ENCODE measurements at places on chromosomes 13 and 19. TPM values are rescaled to one million over a fixed set of nuclear protein-coding genes. Genes with fewer than 3 reads are reported as not detected.

GRCh38 chr19:1307320-1307719, 21.6 kb downstream of the EFNA2 start:
- no peak overlapping the region for H3K27ac ChIP-seq
- H3K36me3 ChIP-seq: no peaks in the 10 kb centered on the region
- DNase-seq: no peak
- H3K4me1 ChIP-seq: no peaks in the 10 kb centered on the region
- H3K27me3 ChIP-seq: no peaks in the 10 kb centered on the region

- peak overlapping the region; percentile 24 for H3K27ac ChIP-seq
- no peak overlapping the region for H3K4me3 ChIP-seq
These were observed 4.4 kb downstream of the GADD45GIP1 start for GRCh38 chr19:12952488-12953137.

- no peaks in the 10 kb centered on the region for H3K4me1 ChIP-seq
- H3K27ac ChIP-seq: no peak overlapping the region
- no peak overlapping the region for H3K4me3 ChIP-seq
- DNase-seq: no peak
- H3K36me3 ChIP-seq: no peaks in the 10 kb centered on the region
These were observed 490.0 kb downstream of the GPC6 start for GRCh38 chr13:93716623-93717022.

DNA sequence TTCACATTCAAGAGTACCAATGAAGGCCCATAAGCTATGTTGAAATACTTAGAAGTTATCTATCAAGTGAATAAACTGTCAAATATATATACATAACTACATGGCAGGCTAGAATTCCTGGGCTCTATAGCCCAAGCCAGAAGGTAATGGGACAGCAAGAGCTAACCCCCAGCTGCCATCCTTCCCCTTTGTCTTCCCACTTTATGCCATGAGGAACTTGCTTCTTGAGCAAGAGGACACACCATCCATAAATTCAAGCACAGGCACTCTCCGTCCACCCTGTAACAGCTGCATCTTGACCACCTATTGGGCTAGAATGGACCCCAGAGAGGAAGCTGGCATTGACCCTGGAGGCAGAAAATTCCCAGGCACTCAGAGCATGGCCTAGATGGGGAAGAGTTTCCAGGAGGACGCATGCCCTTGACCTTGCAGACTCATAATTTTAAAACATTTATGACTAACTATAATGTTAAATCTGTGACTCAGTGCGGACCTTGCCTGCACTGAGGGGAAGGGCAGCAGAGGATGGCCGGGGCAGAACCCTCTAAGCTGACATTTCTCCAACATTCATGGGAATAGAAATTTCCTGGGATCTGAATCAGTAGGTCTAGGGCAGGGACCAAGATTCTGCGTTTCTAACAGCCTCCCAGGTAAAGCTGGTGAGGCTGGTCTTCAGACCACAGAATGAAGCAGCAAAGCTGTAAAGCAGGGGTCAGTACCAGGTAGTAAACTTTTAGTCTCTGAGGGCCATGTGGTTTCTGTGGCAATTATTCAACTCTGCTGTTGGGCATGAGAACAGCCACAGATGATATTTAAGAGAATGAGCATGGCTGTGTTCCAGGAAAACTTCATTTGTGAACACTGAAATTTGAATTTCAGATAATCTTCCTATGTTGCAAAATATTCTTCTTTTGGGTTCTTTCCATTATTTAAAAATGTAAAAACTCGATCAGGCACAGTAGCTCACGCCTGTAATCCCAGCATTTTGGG, 71.4 kb upstream of the CLDN10 start:
- no peak overlapping the region for H3K4me3 ChIP-seq
- H3K27ac ChIP-seq: no peak overlapping the region
- DNase-seq: no peak
- H3K4me1 ChIP-seq: no peaks in the 10 kb centered on the region

DNA sequence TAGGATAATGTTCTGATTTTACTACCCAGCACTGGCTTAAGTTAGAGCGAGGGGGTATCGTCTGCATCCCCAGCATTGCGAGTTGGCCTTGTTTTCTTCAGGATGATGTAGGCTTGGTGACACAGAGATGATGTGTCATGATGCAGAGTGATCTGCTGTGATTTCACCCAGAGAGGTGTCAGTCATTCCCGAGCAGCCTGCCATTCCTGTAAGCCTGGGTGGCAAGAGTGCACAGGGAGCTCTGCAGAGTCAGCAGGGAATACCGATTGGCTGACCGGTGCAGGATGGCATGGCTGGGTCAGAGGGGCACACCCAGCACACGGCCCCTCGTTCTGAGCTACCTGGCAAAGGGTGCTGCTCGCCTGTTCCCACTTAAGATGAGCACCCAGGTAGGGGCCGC, 15.8 kb upstream of the GJB6 start:
- H3K36me3 ChIP-seq: no peaks in the 10 kb centered on the region
- DNase-seq: no peak
- H3K4me3 ChIP-seq: no peak overlapping the region
- no peaks in the 10 kb centered on the region for H3K27me3 ChIP-seq
- H3K27ac ChIP-seq: no peak overlapping the region

DNA sequence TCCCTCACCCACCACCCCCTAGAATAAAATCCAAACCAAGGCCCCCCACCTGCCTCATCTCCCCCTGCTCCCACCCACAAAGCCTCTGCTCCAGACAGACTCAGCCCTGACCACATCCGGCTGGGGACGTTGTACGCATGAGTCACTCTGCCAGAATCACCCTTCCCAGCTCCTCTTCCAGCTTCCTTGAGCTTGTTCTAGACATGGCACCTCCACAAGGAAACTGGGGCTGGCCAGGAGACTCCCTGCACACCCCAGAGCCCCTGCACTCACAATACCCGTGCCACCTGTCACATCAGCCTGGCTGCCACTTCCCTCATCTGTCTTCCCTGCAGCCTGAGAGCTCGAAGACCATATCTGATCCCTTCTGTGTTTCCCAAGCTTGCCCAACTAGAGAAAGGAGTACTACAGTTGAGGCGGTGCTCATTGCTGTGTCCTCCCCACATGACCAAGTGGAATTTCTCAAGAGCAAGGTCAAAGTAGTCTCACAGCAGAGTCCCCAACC, 9.7 kb downstream of the DEDD2 start:
- peaks cover 65% of the 10 kb centered on the region for H3K36me3 ChIP-seq
- no peak overlapping the region for H3K4me3 ChIP-seq
- H3K4me1 ChIP-seq: no peaks in the 10 kb centered on the region
- DNase-seq: no peak
- H3K27me3 ChIP-seq: no peaks in the 10 kb centered on the region

DNA sequence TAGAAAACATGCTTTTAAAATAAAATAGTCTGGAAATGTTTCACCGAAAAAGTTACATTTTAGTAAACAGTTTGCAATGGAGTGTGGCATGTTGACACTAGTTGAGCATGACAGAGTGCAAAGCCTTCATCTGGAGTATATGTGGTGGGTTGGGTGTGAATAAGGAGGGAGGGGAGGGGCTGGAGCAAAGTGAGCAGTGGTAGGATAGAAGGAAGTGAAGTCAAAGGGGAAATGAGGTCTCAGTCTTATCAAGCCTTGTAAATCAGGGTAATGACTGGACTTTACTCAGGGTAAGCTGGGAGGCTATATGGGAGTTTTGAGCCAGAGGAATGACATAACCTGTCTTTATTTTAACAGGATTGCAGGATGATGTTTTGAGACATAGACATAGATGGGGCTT, 222.8 kb downstream of the PCDH20 start:
- H3K36me3 ChIP-seq: no peaks in the 10 kb centered on the region
- no peaks in the 10 kb centered on the region for H3K27me3 ChIP-seq
- no peak overlapping the region for H3K27ac ChIP-seq

GRCh38 chr19:2652504-2653099, 49.9 kb downstream of the GNG7 start:
- H3K27ac ChIP-seq: no peak overlapping the region
- no peak overlapping the region for H3K4me3 ChIP-seq
- no peak for DNase-seq

- H3K27ac ChIP-seq: no peak overlapping the region
- no peaks in the 10 kb centered on the region for H3K4me1 ChIP-seq
- H3K36me3 ChIP-seq: peaks cover 3% of the 10 kb centered on the region
- peak; percentile 37 for DNase-seq
These were observed 57.8 kb upstream of the POSTN start for GRCh38 chr13:37656247-37656940.

DNA sequence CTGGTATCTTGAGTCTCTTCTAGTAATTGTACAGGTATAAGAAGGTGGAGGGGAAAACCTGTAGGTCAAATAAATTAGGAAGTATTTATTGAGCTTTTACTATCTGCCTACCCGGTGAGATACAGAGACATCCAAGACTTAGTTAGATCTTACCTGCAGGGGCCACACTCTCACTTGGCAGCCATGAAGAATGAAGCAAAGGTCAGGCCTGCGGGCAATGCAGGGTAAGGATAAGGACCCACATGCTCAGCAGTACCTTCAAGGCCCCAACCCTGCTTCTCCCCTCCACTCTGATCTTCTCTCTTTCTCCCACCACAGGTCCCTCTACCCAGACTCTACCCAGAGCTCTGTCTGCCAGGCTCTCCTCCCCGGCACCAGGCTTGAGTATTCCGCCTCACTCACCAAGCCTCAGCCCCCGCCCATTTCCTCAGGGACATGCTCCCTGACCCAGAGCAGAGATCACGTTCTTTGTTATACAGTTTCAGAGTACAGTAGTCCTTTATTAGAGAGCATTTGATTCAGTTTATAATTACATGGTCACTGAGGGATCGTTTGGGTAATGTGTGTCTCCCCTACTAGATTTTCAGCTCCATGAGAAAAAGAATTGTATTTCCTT, 18.9 kb upstream of the CLDN10 start:
- DNase-seq: no peak
- H3K36me3 ChIP-seq: no peaks in the 10 kb centered on the region
- H3K27me3 ChIP-seq: no peaks in the 10 kb centered on the region
- no peak overlapping the region for H3K27ac ChIP-seq
- no peak overlapping the region for H3K4me3 ChIP-seq

DNA sequence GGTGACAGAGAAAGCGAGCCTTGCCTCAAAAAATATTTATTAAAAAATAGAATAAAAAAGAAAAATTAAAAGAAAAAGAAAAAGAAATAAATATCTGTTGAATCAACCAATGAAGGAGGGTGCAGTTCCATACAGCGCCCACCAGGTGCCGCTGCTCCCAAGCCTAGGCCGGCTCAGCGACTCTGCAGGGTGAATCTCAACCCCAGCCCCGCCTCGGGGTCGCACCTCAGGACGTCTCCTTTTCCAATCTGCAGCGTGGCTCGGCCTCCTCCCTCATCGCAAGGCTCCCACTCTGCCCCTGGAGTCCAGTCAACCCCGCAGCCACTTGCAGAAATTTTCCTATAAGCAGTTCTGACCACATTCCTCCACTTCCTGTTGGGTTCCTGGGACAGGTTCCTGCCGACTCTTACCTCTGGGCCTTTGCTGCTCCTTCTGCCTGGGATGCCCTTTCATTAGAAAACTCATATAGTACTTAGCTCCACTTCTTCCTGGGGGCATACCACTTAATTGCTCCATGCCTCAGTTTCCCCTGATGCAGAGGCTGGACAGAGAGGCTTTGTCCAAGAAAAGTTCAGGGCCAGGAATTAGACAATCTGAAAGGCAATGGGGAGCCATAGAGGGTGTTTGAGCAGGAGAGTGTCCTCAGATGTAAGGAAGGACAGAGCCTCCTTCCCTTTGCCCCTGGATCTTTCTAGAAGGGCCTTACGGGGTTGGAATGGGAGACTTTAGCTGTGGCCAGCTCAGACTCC, 24.3 kb downstream of the NFILZ start:
- peak overlapping the region; percentile 22 for H3K4me3 ChIP-seq
- H3K36me3 ChIP-seq: no peaks in the 10 kb centered on the region
- DNase-seq: peak; percentile 72
- no peaks in the 10 kb centered on the region for H3K4me1 ChIP-seq
- no peaks in the 10 kb centered on the region for H3K27me3 ChIP-seq
- H3K27ac ChIP-seq: no peak overlapping the region

GRCh38 chr19:38527466-38528136, 90.2 kb downstream of the MAP4K1 start:
- no peak overlapping the region for H3K27ac ChIP-seq
- H3K4me3 ChIP-seq: no peak overlapping the region
- H3K27me3 ChIP-seq: no peaks in the 10 kb centered on the region
- no peaks in the 10 kb centered on the region for H3K36me3 ChIP-seq

DNA sequence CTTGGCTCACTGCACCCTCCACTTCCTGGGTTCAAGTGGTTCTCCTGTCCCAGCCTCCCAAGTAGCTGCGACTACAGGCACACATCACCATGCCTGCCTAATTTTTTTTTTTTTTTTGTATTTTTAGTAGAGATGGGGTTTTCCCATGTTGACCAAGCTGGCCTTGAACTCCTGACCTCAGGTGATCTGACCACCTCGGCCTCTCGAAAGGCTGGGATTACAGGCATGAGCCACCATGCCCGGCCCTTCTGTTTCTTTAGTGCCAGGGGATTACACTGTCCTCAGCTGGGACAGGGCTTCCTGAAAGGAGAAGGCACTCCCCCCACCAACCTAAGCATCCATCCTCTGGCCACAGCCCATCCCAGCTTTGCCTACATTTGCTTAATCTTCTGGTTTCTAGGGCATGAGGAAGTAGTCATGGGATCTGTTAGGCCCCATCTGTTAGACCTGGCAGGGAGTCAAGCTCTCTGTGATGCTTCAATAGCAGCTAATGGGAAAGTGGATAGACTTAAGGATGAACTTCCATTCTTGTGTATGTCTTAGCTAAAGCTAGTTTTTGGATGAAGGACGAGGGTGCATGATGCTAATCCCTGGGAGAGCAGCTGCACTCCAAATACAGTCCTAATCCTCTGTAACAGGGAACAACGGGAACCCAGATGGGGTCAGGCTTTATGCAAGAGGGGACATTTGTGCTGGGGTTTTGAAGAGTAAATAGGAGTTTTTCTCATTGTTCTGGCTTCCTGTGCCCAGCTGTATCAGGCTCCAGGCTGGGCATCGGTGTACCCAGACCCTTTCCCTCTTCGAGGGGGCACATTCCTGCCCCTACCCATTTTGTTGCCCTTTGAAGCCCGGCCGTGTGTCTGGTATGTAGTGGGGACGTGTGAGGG, 2.6 kb downstream of the VAV1 start:
- no peak overlapping the region for H3K4me3 ChIP-seq
- H3K36me3 ChIP-seq: peaks cover 3% of the 10 kb centered on the region
- no peaks in the 10 kb centered on the region for H3K27me3 ChIP-seq
- peaks cover 25% of the 10 kb centered on the region for H3K4me1 ChIP-seq
- H3K27ac ChIP-seq: no peak overlapping the region
- peak; percentile 60 for DNase-seq

- H3K27ac ChIP-seq: no peak overlapping the region
- H3K4me1 ChIP-seq: peaks cover 5% of the 10 kb centered on the region
- DNase-seq: no peak
- no peak overlapping the region for H3K4me3 ChIP-seq
These were observed 11.9 kb upstream of the DHRS12 start for GRCh38 chr13:51815848-51816247.

- H3K27ac ChIP-seq: no peak overlapping the region
- H3K27me3 ChIP-seq: no peaks in the 10 kb centered on the region
- no peaks in the 10 kb centered on the region for H3K4me1 ChIP-seq
- H3K4me3 ChIP-seq: no peak overlapping the region
These were observed 61.7 kb downstream of the COLGALT1 start for GRCh38 chr19:17616961-17617806.

The ZNF723 gene
- not detected for total RNA-seq

The SDHAF1 gene
- total RNA-seq: 11.0 TPM

The KCNRG gene
- 2.1 TPM for total RNA-seq

The ABCA7 gene
- 12.0 TPM for total RNA-seq

The ARRDC5 gene
- not detected for total RNA-seq

The DAND5 gene
- total RNA-seq: 0.17 TPM

Measured in A673 (cell line).